ENCODE measurements at places on chromosomes 5 and 9.

DNA sequence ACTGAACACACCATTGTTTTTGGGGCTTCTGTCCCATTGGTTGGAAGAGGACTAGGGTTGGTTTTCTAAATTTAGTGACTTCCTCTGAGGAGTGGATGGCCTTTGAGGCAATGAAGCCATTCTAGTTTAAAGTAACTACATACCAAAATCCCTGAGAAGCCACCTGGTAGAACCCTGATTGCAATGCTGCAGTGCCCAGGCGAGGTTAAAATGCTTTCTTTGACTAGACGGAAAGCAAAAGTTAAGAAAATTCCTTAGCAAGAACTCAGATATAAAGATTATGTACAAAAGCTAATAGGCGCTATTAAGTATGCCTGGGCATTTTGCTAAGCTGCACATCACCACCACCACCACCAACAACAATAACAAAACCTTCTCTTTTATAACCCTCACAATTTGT is 20.6 kb downstream of the GLRX start:
- DNase-seq: no peak

DNA sequence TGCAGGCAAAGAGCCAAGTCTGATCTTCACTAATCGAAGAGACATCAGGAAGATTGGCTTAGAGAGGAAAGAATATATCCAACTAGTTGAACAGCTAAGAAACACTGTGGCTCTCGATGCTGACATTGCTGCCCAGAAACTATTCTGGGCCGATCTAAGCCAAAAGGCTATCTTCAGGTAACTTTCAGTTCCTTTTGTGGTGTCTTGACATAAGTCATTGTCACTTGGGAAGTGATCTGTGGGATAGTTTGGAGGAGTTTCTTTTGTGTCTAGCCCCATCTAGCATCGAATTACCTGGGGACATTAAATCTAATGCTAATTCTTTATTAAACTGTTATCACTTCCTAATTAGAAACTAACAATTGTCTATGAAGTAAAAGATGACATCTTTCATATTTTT is 24.0 kb downstream of the VLDLR start:
- DNase-seq: no peak

DNA sequence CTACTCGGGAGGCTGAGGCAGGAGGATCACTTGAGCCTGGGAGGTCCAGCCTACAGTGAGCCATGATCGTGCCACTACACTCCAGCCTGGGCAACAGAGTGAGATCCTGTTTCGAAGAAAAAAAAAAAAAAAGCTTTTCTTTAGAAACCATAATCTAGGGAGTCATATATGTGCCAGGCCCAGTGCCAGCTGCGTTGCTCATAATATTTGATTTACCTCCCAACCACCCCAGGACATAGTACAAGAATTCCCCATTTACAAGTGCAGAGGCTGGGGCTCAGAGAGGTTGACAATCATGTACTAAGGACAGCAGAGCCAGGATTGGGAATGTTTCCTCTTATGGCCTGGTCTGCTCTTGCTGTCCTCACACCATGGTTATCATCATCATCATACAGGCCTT is 25.1 kb upstream of the TRIM14 start:
- no peak for DNase-seq

DNA sequence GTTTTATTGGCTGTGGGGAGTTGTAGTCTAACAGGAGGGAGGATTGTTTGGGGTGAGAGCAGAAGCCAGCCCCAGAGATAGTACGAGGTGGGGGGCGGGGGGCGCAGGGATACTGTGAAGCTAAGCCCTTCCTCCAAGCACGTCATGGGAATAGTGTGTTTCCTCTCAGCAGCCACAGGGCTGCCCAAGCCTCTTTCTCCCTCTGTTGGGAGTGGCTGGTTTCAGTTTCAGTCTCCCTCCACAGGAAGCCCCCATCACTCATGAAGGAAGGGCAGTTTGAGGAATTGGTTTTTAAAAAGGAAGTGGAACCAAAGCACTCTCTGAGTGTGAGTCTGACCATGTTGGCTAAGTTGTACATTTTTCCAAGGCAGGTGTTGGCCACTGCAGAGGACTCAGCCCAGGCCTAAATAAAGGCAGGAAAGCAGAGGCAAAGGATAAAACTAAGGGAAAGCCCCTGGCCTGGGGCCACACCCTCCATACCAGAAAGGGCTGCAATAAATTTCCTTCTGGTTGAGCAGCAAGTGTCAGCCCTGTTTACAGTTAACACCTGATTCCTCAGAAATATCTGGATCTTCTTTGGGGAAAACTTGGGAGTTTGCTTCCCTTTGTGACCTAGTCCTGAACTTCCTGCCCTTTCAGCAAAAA is 3.2 kb downstream of the RAB24 start:
- peak; percentile 42 for DNase-seq

DNA sequence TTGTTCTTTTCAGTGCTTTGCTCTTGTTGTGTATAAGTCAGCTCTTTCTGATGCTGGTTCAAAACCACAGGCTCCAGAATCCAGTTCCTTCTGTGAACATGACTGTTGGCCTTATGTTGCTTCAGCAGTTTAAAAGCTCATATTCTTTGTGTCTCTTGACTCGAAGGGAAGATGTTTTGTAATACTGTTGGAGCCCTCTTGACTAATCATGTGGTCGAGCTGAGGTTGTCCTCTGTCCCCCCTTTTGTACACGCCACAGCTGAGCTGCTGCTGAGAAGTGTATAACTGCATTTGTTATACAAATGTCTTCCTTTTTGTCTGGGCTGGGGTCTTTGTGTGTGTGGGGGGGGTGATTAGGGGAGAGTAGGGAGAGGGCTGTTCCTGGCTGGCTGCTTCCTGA is 35.8 kb downstream of the SLC36A1 start:
- DNase-seq: no peak

DNA sequence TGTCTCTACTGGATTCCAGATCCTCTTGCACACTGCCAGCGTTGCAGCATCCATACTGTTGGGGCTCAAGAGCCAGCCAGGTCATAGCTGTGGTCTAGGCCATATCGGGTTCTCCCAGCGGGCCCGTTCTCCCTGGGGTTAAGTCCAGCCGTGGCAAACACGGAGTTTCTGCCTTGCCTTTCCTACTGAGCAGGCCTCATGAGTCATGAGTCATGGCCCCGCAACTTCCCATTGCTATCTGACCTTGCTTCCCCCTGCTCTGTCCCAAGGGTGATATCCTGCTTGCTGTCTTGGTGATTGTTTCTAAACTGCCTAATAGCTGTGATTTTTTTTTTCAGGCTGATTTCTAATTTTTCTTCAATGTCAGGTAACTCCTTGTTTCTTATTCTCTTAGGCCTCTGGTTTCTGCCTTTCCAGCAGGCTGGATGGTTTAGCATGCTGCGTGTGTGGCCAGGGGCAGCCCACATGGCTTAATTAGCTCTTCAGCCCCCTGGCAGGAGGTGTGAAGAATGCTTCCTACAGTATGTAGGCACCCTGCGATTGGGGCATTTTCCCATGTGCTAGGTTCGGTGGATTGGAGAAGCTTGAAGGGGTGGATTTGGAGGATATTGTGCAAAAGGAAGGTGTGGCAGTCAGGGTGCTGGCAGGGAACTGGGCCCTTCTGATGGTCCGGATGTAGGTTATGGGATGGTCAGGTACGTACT is 18.7 kb downstream of the DAPK1 start:
- no peak for DNase-seq
